ENCODE measurements at places on chromosomes 11 and 22. TPM values are rescaled to one million over a fixed set of nuclear protein-coding genes. Genes with fewer than 3 reads are reported as not detected.

POU2AF1 gene
- 35.2 TPM for total RNA-seq

HEPACAM gene
- not detected for total RNA-seq

GVQW3 gene
- total RNA-seq = 4.3 TPM

GAL3ST1 gene
- total RNA-seq = not detected

C22orf15 gene
- total RNA-seq = 0.52 TPM

DNA sequence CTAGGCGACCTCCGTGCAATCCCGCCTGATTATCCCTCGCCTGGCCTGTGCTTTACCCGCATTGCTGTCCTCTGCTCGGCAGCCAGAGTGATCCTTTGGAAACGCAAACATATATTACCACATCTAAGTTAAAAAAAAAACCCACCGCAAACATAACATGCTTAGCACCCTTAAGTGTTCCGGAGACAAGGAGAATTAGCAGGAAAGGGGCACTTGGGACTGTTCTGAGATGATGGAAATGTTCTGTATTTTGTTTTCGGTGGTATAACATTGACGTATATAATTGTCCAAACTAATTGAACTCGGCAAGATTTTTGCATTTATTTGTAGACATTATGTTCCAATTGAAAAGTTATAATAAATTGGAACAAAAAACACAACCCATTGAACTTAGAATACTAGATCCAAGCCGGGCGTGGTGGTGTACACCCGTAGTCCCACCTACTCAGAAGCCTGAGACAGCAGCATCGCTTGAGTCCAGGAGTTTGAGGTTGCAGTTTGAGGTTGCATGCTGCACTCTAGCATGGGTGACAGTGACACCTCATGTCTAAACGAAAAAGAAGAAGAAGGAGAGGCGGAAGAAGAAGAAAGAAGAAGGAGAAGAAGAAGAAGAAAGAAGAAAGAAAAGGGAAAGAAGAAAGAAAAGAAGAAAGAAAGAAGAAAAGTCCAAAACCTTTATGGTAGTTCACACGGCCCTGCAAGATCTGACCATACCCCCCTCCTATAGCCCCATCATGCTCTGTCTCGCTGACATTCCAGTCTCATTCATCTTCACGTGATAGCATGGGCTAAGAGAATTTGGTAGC is 604 bp upstream of the POLR3H start:
- no peaks in the 10 kb centered on the region for H3K27me3 ChIP-seq
- H3K36me3 ChIP-seq = peaks cover 8% of the 10 kb centered on the region
- no peak for DNase-seq
- peak overlapping the region; percentile 60 for H3K27ac ChIP-seq
- peaks cover 21% of the 10 kb centered on the region for H3K4me1 ChIP-seq

GRCh38 chr11:102390667-102391465 is 43.9 kb downstream of the BIRC2 start:
- H3K4me1 ChIP-seq = peaks cover 7% of the 10 kb centered on the region
- H3K27ac ChIP-seq = no peak overlapping the region
- no peak overlapping the region for H3K4me3 ChIP-seq
- H3K27me3 ChIP-seq = no peaks in the 10 kb centered on the region
- peak; percentile 46 for DNase-seq

- no peaks in the 10 kb centered on the region for H3K36me3 ChIP-seq
- peaks cover 18% of the 10 kb centered on the region for H3K27me3 ChIP-seq
- H3K27ac ChIP-seq = no peak overlapping the region
- H3K4me1 ChIP-seq = no peaks in the 10 kb centered on the region
- H3K4me3 ChIP-seq = no peak overlapping the region
- DNase-seq = no peak
Measured at GRCh38 chr22:35997438-35997837, 31.2 kb downstream of the RBFOX2 start.

DNA sequence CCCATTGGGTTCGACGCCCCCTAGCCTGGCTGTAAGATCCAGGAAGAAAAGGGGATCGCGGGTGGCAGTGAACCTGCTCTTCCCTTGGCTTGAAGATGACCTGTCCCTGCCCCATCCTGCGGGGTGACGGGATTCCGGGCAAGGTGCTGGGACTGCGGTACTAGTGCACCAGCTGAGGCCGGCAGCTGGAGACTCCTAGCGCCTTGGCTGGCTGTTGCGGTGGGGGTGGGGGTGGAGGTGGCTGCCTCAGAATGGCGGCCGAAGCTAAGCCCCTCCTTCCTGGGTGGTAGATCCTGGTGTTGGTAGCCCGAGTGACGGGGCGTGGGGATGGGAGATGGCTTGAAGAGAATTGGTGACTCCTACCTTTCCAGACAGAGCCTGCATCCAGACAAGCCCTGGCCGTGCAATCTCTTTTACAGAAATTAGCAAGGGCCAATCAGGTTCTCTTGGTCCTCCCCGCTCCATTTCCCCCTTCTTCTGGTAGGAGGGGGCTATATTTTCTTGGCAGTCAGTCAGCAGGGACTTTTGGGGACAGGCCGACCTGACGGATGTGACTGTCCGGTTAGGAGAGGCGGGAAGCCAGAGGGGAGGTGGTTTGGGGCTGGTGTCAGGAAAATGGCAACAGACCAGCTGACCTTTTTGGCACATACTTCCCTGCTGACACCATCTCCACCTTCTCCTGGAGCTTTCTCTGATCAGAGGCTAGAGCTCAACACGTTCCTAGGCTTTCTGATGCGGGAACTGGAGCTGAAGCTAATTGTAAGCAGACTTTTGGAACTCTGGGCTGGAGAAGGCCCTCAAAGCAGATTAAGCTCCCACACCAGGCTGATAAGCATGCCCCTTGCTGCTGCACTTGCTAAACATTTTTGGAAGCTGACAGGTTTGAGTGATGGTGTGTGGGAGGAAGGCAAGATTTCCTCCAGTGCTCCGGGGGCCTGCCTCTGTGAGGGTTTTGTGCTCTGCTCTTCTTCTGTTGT is 2.0 kb downstream of the NAV2 start:
- peaks cover 20% of the 10 kb centered on the region for H3K4me1 ChIP-seq
- no peak overlapping the region for H3K27ac ChIP-seq
- peaks cover 57% of the 10 kb centered on the region for H3K27me3 ChIP-seq
- H3K36me3 ChIP-seq = no peaks in the 10 kb centered on the region
- H3K4me3 ChIP-seq = no peak overlapping the region

GRCh38 chr11:14904745-14905103 is 12.7 kb upstream of the CYP2R1 start:
- peak overlapping the region; percentile 80 for H3K27ac ChIP-seq
- no peaks in the 10 kb centered on the region for H3K27me3 ChIP-seq
- peaks cover 41% of the 10 kb centered on the region for H3K4me1 ChIP-seq
- H3K4me3 ChIP-seq = peak overlapping the region; percentile 91
- peak; percentile 76 for DNase-seq

DNA sequence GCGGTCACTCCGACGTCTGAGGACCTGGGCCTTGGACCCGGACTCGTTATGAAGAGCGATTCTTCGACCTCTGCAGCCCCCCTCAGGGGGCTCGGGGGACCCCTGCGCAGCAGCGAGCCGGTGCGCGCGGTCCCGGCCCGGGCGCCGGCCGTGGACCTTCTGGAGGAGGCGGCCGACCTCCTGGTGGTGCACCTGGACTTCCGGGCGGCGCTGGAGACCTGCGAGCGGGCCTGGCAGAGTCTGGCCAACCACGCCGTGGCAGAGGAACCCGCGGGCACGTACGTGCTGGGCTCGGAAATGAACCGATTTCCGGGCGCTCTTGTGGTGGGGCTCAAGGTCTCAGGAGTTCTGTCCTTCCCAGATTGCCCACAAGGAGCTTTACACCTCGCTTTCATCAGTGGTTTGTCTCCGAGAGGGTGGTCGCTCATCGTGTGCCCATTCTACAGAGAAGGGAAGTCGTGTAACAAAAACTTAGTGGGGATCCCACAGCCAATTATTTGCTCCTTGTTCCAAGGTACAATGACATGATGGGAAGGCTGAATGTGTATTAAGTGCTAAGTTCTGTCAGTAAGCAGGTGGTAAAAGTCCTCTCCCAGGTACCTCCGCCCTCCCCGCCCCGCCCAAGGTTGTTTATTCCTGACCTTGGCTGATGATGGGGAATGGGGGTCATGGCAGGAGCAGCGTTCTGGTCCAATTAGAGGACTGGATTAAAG is 695 bp downstream of the PEX26 start:
- DNase-seq = peak; percentile 32
- H3K27ac ChIP-seq = peak overlapping the region; percentile 96
- H3K27me3 ChIP-seq = no peaks in the 10 kb centered on the region
- peaks cover 47% of the 10 kb centered on the region for H3K36me3 ChIP-seq
- H3K4me1 ChIP-seq = peaks cover 44% of the 10 kb centered on the region
- peak overlapping the region; percentile 93 for H3K4me3 ChIP-seq

DNA sequence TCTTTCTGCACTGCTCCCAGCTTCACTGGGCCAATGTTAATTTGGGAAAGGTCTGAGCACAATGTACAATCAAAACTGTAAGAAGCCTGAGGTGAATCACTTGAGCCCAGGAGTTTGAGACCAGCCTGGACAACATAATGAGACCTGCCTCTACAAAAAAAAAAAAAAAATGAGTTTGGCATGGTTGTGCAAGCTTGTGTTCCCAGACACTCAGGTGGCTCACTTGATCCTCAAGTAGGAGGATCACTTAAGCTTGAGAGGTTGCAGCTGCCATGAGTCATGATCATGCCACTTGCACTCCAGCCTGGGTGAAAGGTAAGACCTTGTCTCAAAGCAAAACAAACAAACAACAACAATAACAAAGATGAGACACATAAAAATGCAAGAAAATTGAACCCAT is 38.6 kb upstream of the SC5D start:
- DNase-seq = no peak
- no peaks in the 10 kb centered on the region for H3K4me1 ChIP-seq
- peaks cover 39% of the 10 kb centered on the region for H3K27me3 ChIP-seq
- no peak overlapping the region for H3K4me3 ChIP-seq

- H3K27ac ChIP-seq = no peak overlapping the region
- H3K36me3 ChIP-seq = peaks cover 78% of the 10 kb centered on the region
- H3K27me3 ChIP-seq = no peaks in the 10 kb centered on the region
- no peak for DNase-seq
- H3K4me3 ChIP-seq = no peak overlapping the region
Measured at GRCh38 chr11:12248330-12248729, 129.0 kb upstream of the PARVA start.

DNA sequence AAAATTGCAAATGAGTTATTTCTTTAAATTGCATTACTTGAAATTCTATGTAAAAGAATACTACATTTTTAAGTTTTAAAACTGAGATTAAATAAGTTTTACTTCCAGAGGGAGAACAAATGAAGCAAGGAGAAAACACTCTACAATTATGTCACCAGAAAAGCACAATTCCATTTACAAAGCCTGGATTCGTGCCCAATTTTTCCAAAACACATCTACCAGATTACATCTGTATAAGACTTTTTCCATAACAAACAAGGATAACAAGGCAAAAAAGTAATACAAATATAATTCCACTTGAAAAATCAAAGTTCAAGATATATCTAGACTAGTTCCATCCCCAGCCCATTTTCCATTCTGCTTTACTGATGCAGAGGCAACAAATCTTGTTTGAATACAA is 40.5 kb downstream of the MTMR2 start:
- no peaks in the 10 kb centered on the region for H3K27me3 ChIP-seq
- no peaks in the 10 kb centered on the region for H3K4me1 ChIP-seq
- H3K27ac ChIP-seq = no peak overlapping the region
- peaks cover 10% of the 10 kb centered on the region for H3K36me3 ChIP-seq

GRCh38 chr11:86818462-86819192 is 18.3 kb downstream of the PRSS23 start:
- H3K36me3 ChIP-seq = no peaks in the 10 kb centered on the region
- no peak overlapping the region for H3K4me3 ChIP-seq
- no peak for DNase-seq
- peaks cover 20% of the 10 kb centered on the region for H3K27me3 ChIP-seq
- H3K27ac ChIP-seq = no peak overlapping the region
- H3K4me1 ChIP-seq = no peaks in the 10 kb centered on the region

DNA sequence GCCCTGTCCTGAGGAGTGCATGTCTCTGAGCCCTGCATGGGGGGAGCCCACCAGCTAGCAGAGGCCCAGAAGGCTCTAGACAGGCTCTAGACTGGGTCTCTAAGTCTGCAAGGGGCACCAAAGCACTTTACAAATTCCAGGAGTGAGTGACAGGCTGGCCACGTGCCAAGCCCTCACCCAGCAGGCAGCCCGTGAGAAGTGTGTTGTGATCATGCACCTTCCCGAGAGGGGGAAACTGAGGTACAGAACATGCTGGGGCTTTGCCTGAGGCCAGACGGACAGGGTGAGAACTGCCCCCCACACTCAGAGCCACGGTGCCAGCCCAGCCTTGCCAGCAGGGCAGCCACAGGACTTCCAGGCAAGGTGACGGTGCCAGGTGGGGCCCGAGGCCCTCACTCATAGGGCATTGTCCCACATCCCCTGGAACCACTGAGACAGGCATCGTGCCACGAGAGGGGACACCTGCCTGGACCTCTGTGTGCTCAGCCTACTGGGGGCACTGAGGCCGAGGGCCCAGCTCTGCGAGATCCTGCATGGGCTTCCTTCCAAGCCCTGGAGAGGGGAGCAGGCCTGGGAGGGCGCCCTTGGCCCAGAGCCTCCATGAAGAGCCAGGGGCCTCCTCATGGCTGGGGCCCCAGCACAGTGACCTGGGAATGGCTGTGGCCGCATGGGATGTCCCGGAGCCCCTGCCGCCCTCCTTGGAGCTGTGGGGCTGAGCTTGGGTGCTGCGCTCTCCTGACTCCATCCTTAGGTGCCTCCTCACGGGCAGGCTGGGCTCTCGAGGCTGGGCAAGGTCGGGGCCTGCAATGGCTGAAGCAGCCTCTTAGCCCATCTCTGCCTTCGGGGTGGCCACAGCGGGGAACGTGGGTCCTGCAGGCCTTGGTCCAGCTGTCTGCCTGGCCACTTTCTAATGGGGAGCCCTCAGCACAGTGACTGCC is 121.5 kb downstream of the KCNQ1OT1 start:
- H3K4me3 ChIP-seq = no peak overlapping the region
- H3K4me1 ChIP-seq = no peaks in the 10 kb centered on the region
- no peak overlapping the region for H3K27ac ChIP-seq
- DNase-seq = no peak

GRCh38 chr11:119378851-119379465 is 2.5 kb downstream of the USP2 start:
- DNase-seq = no peak
- no peak overlapping the region for H3K4me3 ChIP-seq
- peaks cover 3% of the 10 kb centered on the region for H3K27me3 ChIP-seq
- H3K27ac ChIP-seq = no peak overlapping the region
- H3K36me3 ChIP-seq = no peaks in the 10 kb centered on the region
- peaks cover 12% of the 10 kb centered on the region for H3K4me1 ChIP-seq

DNA sequence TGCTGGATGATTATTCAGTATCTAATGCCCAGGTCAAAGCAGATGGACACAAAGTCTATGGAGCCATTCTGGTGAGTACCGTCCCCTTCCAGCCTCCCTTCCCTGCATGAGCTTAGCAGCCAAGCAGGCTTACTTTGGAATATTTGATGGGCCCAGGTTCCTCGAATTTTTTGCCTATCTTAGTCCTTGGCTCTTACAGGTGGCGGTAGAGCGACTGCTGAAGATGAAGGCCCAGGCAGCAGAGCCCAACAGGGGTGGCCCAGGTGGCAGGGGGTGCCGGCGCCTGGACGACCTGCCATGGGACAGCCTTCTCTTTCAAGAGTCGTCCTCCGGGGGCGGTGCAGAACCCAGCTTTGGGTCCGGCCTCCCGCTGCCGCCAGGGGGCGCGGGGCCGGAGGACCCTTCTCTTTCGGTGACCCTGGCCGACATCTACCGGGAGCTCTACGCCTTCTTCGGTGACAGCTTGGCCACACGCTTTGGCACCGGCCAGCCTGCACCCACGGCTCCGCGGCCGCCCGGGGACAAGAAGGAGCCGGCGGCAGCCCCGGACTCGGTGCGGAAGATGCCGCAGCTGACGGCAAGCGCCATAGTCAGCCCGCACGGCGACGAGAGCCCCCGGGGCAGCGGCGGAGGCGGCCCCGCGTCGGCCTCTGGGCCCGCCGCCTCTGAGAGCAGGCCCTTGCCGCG is 741 bp upstream of the TMEM179B start:
- peak; percentile 81 for DNase-seq
- H3K27me3 ChIP-seq = no peaks in the 10 kb centered on the region
- peaks cover 36% of the 10 kb centered on the region for H3K4me1 ChIP-seq
- H3K27ac ChIP-seq = peak overlapping the region; percentile 69
- peak overlapping the region; percentile 79 for H3K4me3 ChIP-seq
- peaks cover 46% of the 10 kb centered on the region for H3K36me3 ChIP-seq

All from activated T-helper 2 cell treated with anti-CD3 and anti-CD28 coated beads, Interferon-gamma antibody, Interleukin-2, Interleukin-4, amounts not matched to agents 10 μg/mL and 5 μg/mL and 100 μg/mL, durations not matched to agents 14 hours and 24 hours and 36 hours (primary cell).